ENCODE measurements at places on chromosomes 7 and 10. TPM values are rescaled to one million over a fixed set of nuclear protein-coding genes. Genes with fewer than 3 reads are reported as not detected.
A peak's percentile ranks its signal among the peaks of the same experiment; 100 is the strongest.

Gene SORBS1
- 431 TPM for total RNA-seq

Gene FLNC
- 236 TPM for total RNA-seq

Gene SLC26A4
- total RNA-seq: 0.52 TPM

Gene SPDYE8
- total RNA-seq: not detected

Gene GPR15LG
- 0.32 TPM for total RNA-seq

Gene C1QL3
- total RNA-seq: 0.09 TPM

Gene MGAM2
- total RNA-seq: 2.6 TPM

GRCh38 chr10:113706623-113707022 lies 26.9 kb downstream of the CASP7 start:
- no peak for DNase-seq

DNA sequence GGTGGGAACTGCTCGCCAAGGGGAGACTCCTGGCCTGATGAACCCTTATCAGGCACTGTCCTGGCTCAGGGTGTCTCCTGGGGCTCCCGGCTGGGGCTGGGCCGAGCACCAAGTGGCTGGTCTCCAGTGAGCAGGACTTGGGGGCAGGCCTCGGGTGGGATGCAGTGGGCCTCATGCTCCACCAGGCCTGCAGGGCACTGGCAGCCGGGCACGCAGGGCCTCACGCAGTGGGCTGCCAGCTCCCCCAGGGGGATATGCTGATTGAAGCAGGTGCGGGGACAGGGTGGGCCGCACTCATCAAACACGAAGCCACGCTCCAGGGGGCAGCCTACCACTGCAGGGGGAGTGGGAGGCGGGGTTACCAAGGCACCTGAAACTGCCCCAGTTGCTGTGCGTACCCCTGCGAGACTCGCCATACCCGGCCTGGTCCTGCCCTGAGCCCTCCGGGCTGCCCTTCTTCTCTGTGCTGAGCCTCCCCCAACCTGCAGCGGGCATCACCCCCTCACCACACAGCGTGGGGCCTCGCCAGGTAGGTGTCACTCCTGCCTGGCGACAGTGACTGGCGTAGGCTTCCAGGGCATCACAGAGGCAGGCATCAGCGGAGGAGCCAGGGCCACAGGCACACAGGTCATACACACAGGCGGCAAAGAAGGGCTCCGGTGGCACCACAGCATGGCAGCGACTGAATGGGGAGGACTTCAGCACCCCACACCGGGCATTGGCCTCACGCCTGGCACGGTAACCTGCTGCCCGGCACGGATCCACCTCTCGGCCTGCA lies 14.5 kb downstream of the ATP6V1F start:
- no peak for DNase-seq

DNA sequence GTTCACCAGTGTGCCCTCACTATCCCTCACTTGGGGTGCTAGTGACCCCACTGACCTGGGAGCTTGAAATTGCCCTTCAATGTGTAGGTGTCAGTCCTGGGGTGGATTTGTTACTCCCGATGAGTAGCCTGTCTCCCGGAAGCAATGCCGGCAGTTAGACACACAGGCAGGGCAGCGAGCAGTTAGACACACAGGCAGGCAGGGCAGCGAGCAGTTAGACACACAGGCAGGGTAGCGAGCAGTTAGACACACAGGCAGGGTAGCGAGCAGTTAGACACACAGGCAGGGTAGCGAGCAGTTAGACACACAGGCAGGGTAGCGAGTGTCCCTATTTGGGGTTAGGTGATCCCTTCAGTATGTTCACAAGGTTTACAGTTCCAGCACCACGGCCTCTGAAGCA lies 44.0 kb downstream of the VWA2 start:
- no peak for DNase-seq

DNA sequence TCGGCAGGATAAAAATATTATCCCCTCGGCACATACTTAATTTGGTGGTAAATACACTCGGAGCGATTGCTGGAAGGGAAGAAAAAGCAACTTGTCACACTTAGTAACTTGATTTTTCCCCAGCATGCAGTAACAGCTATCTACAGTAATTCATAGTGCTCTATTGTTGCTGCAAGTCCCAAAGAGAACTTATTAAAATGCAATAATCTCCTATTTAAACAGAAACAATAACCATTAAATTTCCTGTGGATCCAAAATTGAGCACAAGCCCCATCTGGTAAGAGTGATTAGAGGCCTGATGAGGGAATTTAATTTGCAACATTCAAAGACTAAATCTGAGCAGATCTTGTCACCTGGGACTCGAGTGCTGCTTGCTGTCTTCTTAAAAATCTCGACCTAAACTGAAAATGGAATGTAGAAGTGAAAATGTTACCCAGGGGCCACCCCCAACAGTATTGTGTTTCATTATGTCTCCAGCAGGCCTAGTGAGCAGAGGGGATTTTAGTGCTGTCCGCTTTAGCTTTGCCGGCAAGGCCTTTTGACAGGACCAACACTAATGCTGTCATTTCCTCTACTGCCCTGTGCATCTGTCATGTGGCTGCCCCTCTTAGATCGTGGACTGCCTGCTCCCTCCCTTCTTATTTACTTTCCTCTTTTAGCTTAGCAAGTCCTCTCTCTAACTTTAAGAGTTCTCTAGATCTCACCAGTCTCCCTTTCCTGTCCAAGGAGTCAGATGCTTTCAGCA lies 639.7 kb downstream of the AUTS2 start:
- no peak for DNase-seq

- peak; percentile 28 for DNase-seq
These were observed 55.4 kb downstream of the SLC37A3 start for GRCh38 chr7:140342727-140343514.

DNA sequence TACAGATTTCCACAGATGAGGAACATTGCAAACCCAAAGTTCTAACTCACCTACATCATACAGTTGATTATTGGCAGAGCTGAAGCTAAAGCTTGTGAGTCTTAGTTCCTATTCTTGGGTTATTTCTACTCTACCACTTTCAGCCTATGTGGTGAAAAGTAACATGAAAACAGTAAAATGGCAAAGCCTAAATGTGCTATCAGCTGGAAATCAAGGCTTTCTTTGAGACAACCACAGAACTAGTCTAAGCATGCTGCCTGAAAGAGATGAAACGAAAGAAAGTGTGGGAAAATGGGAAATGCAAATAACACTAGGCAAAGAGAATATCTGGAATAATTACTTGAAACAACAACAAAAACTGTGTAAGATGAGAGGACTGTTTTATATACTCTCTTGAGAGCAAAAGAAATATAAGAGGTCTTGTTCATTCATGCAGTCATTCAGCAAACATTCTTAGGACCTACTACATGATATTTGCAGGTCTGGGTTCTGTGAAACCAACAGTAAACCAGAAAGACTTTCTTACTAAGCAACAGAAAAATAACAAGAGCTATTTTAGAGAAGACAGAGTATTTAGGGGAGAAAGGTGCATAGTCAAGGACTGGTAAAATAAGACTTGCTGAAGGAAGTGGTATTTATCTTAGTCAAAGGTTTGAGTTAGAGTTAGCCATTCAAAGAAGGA lies 437.1 kb downstream of the HTR7 start:
- no peak for DNase-seq

GRCh38 chr10:27225642-27226257 lies 14.8 kb downstream of the ACBD5 start:
- no peak for DNase-seq

GRCh38 chr7:25832456-25832855 lies 319.5 kb upstream of the NFE2L3 start:
- DNase-seq: no peak

DNA sequence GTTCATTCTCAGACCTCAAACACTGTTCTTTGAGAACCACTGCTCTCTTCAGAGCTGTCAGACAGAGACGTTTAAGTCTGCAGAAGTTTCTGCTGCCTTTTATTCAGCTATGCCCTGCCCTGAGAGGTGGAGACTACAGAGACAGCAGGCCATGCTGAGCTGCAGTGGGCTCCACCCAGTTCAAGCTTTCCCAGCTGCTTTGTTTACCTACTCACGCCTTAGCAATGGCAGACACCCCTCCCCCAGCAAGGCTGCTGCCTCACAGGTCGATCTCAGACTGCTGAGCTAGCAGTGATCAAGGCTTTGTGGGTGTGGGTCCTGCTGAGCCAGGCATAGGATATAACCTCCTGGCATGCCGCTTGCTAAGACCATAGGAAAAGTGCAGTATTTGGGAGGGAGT lies 80.5 kb upstream of the CYP2C9 start:
- no peak for DNase-seq

GRCh38 chr10:100516847-100517246 lies 2.8 kb downstream of the SEC31B start:
- no peak for DNase-seq

All from mucosa of gallbladder (tissue), 1 donor.